ENCODE measurements at places on chromosomes 2 and 18.
A peak's percentile ranks its signal among the peaks of the same experiment; 100 is the strongest.

GRCh38 chr2:60094450-60094929 is 459.0 kb downstream of the BCL11A start:
- no peak for DNase-seq

GRCh38 chr2:131011486-131011885 is 81.8 kb downstream of the FAM168B start:
- DNase-seq = no peak

- DNase-seq = no peak
These were observed 63.5 kb upstream of the CNTNAP5 start for GRCh38 chr2:123961576-123961975.

GRCh38 chr2:190802129-190802528 is 78.5 kb upstream of the GLS start:
- DNase-seq = no peak

- no peak for DNase-seq
These were observed 701.5 kb downstream of the CBLN2 start for GRCh38 chr18:71842666-71843065.

GRCh38 chr18:56580026-56580425 is 58.4 kb downstream of the TXNL1 start:
- no peak for DNase-seq

DNA sequence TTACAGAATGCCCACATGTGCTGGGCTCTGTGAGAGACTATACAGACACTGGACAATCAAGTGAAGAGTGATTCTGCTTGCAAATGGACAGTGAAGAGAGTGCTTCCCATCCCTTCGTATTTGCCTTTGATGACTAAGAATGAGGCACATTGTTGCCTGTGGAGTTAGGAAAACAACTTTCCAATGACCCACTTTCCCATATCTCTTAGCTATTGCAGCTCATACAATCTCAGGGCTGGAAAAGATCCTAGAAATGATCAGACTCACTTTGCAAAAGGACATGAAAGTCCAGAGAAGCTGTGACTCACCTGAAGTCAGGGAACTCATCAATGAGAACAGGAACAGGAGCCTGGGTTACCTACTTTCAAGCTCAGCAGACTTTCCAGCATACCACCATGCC is 440.5 kb upstream of the TCF4 start:
- DNase-seq = peak; percentile 26

DNA sequence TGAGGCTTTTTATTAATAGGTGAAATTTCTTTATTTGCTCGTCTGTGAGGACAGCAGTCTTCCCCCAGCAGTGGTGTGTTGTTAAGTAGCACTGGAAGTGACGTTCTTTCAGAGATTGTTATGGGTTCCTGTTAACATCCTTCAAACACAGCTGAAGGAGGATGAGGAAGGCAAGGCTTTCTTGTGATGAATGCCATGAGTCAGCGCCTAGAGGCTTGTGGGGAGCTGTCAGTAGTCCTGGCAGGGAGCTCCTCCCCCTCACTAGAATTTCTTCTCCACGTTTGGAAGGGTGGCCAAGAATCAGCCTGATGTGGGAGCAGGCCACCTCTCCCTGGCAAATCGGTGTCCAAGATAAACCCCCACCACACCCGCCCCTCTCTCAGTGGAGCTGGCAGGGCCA is 113.2 kb downstream of the ARHGEF4 start:
- DNase-seq = no peak

DNA sequence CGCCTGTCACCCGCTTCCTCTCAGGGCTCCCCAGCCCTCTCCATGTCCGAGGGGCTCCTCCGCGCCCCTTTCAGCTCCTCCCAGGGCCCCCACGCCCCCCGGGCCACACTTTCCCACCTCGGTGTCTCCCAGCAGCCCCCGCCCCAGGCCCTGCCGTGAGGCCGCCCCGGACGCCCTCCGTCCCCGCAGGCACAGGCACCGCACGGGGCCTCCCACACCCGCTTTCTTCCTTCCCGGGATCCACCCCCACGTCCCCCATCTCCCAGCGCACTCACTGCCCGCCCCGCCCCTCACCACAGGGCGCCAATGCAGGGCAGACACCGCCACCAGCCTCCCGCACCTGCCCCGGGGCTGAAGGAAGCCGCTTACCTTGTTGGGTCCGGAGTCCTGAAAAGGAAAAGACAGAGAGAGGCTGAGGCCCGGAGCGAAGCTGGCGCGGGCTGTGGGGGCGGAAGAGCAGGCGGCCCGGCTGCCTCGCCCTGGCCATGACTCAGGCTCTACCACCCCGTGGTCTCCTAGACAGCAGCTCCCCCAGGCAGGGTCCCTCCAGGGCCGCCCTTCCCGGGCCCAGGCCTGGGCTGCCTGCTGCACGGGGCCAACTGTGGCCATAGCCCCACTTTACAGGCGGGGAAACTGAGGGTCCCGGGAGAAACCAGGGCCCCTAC is 37.7 kb downstream of the KIF1A start:
- no peak for DNase-seq

DNA sequence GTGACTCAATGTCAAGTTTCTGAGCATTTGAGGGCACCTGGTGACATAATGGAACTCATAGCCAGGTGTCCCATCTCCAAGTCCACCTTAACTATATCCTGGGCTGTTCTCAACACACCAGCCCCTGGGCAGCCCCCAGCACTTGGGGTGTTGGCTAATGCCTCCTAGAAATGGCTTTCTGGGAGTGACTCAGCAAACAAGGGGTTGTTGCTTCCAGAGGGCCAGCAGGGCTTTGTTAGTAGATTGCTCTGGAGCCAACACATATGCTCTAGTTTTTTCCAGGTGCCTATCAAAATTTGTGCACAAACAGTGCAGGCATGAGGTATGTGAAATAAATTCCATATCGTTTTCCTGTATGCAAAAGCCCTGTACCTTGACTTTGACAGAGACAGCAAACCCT is 448.4 kb downstream of the SLC4A3 start:
- DNase-seq = no peak

DNA sequence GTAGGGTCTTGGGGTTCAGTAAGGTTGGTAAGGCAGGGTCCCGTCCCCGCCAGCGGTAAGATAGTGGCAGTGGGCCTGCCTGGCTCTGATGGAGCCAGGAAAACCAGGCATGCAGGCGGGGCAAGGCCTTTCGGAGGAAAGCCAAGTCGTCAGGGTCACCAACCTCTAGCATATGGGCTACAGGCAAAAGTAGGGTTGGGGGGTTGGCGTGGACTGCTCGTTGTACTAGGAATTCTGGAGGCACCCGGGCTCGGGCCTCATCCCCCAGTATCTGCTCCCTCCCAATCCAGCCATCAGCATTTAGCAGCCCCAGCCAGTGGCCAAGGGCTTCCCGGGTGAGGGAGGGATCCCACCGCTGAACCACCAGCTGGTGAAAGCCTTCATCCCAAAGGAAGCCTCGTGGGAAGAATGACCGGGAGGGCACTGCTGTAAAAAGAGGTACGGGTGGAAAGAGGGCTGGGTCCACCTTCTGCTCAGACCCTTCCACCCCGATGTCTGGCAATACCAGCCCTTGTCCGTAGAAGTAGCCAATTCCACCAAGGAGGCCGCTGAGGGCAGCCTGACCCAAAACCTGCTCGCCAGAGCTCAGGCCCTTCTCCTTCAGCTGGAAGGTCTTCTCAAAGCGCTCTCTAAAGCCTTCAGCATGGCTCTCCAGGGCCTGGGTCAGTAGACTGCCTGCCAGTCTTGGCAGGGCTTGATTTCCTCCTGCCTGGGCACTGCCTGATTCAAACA is 3.0 kb downstream of the MOGS start:
- no peak for DNase-seq

DNA sequence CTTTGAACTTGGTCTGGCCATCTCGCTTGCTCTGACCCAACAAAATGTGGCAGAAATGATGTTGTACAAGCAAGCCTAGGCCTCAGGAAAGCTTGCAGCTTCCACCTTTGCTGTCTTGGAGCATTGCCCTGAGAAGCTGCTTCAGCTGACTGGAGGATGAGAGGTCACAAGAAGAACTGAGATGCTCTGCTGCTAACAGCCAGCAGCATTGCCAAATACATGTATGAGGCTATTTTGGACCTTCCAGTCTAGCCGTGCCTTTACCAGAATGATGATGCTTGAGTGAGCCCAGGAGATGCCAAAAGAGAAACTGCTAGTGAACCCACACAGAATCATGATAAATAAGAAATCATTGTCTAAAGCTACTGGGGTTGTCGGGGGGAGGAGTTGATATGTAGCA is 13.2 kb upstream of the ITGAV start:
- DNase-seq = peak; percentile 67

DNA sequence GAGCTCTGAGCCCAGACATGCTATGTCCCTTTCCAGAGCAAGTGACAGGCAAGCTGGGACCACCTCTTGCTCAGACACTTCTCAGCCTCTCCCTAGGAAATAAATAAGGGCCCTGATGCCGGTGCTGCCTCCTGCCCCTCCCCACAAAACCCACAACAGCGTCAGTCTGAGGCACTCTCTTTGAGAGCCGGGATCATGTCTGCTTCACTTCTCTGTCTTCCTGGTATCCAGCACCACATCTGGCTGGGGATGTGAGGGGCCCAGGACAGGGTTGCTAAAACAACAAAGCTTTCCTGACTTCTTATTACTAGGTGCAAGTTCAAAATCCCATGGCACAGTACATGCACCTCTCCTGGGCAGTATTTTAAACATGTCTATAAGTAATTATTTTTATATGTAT is 103.9 kb upstream of the GLI2 start:
- DNase-seq = no peak

GRCh38 chr2:74063486-74063885 is 78.8 kb downstream of the TET3 start:
- DNase-seq = no peak

GRCh38 chr2:62586981-62587380 is 81.0 kb upstream of the TMEM17 start:
- peak; percentile 88 for DNase-seq
